ENCODE measurements at places on chromosomes 6 and 20.

DNA sequence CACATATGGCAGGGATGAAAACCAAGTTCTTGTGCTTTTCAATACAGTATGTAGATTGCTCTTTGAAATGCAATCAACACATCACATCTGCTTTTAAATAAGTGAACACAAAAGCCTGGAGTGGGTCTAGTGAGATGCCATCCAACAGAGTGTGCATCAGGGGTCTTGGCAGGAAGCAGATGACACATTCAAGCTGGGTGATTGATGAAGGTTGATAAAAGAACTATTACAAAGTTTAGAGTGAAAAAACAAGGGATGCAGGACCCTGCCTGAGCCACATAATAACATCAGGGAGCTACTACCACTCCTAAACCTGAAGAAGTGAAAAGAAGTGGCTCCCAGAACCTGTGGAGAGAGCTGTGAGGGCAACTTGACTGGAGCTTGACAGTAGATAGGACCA, 16.6 kb upstream of the PLCB1 start:
- DNase-seq = no peak

DNA sequence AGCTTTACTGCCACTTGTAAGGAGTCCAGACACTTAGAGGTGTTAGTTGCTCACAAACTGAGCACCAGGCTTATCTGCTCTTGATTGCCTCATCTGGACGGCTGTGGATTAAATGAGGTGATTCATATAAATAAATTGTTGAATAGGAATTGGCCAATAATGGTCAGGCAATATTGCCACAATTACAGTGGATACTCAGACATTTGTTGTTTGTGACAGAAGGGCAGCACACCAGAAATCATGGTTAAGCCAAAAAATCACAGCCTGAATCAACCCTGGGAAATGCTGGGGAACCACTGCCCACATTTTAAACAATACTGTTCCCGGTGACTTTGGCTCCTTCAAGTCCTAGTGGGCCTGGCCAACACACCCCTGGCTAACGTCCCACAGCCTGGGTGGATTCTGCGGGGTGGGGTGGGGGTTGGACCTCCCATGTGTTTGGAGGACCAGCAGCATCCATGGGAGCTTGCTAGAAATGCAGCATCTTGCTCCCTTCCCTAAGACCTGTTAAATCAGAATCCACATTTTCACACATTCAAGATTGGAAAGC, 29.5 kb upstream of the SPDEF start:
- DNase-seq = no peak

DNA sequence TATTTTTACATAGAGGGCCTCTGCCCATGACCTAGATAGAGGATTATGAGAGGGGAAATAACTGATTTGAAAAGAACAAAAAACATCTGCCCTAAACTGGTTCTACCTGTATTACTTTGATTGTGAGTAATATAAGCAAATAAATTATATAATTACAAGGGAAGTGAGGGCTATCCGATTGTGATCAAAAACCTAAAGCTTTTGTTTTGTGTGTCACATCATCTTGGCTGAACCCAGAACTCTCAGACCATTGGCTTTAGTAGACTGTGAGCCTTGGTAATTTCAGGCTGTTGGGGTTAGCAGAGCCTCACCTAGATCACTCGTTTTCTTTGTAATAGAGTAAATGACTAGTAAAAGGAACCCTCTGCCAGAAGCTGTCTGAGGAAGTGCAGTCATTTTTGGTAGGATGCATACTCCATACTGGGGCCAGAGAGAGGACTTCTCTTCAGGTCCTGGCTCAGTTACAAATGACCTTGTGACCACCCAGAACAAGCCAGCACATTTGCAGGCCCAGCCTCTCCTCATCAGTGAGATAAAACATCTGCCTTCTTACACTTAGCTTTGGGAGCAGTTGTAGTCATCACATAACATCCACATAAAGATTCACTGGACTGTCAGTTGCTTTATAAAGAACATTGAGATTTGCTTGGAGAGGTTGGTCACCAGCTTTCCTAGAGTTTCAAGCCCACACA, 13.5 kb downstream of the STK35 start:
- no peak for DNase-seq

DNA sequence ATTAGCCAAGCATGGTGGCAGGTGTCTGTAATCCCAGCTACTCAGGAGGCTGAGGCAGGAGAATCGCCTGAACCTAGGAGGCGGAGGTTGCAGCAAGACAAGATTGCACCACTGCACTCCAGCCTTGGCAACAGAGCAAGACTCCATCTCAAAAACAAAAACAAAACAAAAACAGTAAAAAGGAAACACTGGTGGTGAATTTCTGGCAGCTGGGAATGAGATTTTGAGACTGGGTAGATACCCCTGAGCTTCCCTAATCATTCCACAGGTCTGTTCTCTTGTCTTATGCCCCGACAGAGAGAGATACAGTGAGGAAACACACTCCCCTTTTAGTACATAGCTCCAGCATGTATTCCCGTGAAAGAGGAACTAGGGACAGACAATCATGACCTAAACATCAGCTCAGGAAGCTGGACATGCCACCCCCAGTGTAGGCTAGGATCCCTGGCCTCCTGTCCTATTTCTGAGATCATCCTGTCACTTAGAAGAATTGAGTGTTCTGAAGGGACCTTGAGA, 9.6 kb downstream of the MAN1A1 start:
- DNase-seq = no peak

DNA sequence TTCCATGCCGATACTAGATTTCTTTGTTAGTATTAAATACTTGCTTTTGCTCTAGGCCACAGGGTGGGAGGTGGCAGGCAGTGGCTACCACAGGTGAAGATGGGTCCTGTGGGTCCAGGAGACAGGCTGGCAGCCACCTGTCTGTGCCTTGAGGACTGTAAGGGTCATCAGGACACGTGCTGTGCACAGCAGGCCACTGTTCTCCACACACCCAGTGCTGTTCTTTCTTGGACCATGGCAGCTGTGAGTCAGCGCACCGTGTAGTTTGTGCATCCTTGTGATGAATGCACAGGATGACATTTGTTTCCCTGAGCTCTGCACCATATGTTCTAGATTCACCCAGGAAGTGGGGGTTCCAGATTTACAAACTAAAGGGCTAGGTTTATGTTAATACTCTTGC, 317.0 kb downstream of the ZFAND3 start:
- DNase-seq = no peak

- no peak for DNase-seq
Measured at GRCh38 chr6:42925248-42925857, 3.9 kb upstream of the CNPY3 start.

- no peak for DNase-seq
Measured at GRCh38 chr6:96032661-96033060, 16.9 kb downstream of the FUT9 start.

GRCh38 chr6:120083186-120083585, 733.6 kb upstream of the MAN1A1 start:
- DNase-seq = no peak

- no peak for DNase-seq
Measured at GRCh38 chr6:3336859-3337515, 78.2 kb downstream of the PSMG4 start.

- DNase-seq = no peak
Measured at GRCh38 chr6:154511791-154512190, 1.3 kb upstream of the CNKSR3 start.

DNA sequence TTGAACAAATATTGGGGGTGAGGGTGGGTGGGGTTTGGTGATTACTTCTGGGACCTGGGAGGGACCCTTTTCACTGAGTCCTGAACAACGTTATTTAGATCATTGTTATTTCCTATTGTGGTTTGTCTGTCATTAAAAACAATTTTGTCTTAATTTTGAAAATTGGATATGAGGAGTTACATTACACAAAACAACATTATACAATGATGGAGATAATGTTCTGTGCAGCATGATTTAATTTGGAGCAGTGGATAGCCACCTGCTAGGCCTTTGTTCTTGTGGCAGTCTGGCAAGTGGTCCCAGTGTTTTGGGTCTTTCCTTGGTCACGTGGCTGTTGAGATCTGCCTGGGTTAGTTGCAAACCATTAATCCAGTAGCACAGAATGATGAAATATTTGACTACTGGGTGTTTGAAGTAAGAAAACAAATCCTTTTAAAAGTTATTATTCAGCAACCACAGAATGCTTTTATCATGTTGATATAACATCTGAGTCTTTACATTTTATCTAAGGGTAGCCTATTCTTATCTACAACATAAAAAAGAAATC, 172.8 kb downstream of the CDKAL1 start:
- DNase-seq = no peak

DNA sequence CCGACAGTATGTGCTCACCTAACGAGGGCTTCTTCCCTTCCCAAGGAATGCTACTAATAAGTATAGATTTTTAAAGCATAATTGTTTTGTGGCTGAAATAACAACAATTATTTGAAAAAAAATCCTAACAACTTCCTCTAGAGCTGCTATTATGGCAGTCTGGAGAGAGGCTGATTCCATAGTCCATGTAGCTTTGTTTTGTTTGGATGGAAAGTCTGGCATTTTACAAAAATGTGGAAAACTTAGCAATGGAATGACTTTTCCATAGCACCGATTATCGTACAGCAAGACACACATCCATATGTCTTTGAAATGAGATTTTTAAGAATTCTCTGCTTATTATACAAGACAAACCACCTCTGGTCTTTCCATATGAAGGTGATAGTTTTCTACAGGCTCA, 252.4 kb upstream of the TAB2 start:
- no peak for DNase-seq

DNA sequence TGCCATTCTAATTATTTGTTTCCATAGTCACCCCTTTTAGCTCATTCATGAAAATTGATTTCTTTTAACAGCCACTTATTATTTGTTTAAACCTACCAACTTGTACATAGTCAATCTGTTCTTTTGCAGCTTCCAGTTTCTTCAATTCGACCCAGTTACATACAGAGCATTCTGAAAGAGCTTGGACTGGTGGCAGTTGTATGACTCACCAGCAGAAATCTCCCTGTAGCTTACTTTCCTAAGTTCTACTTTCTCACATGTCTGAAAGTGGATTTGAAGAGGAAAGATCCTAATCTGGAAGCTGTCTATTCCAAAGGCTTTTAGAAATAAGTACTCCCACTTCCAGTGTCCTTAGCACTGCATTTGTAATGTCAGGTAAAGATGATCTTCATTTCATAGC, 447.9 kb downstream of the HTR1B start:
- no peak for DNase-seq

DNA sequence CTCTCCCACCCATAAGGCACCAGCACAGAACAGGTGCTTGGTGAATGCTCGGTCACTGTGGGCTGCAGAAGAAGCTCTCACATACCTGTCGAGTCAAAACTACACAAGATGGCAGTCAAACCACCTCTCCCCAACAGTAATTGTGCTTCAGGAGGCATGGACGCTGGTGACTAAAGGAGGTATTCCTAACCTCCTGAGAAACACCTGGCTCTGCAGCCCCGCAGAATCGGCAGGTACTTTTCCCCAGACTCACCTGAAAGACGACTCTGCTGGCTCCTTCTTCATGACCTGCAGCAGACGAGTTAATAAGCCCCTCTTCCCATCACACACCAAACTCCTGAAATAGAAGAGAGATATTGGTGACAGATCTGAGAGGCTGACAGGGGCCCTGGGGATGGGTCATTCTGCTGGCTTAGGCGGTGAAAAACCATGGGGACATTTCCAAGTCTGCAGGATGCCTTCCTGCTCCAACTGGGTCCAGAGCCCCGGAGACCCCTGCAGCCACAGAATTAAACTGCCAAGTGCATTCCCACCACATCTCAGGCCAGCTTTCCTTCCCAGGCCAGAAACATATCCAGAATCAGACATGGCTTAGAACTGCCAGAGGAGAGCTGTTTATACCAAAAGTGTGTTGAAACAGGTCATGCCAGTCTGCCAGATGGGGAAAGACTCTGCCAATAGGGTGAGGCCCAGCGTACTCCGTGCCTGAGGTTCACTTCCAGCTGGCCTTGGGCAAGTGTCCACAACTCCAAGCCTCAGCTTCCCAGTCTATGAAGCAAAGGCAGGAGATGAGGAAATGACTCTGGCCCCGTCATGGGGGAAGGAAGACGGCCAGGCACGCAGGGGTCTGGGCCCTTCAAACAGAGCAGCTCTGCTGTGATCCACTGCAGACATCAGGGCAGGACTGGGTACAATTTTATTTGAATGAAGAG, 53.0 kb downstream of the MYH7B start:
- DNase-seq = no peak

DNA sequence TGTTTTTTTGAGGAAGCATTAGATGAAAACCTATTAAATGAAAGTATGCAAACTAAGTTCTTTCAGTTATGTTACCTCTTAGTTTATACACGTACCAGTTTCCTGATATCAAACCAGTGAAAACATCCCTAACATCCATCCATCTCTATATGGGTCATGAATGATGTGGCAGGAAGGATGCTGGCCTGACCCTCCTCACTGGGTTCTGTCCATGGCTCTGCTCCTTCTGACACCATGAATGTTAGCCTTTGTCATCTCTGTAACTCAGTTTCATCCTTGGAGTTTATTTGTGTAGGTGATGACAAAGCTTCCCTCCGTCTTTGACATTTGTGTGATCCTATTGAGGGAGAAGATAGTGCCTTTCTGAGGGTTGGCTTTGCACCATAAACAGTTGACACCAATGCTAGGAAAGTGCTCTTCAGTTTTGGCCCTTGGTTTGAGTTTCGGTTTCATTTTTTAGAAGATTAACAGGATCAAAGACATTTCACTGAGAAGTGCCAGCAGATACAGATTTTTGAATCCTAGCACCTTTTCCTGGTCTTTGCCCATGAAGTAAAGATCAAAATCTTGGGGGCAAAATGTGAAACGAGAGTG, 72.0 kb upstream of the SCGN start:
- no peak for DNase-seq

DNA sequence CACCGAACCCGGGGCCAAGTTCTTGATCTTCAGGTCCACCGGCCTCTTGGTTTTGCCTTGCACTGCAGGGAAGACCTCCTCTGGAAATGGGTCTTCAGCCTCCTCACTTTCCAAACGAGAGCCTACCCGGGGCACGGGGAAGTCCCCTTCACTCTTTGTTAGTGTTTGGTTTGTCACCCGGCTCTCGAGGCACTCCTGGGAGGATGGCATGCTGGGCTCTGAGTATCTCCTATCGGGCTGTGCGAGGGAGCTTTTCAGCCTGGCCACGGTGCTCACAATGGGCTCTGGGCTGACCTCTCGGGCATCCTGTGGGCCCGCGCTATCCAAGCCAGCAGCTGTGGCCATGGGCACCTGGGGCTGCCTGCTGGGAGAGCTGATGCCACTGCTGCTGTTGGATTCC, 8.1 kb downstream of the TAGAP start:
- DNase-seq = no peak

DNA sequence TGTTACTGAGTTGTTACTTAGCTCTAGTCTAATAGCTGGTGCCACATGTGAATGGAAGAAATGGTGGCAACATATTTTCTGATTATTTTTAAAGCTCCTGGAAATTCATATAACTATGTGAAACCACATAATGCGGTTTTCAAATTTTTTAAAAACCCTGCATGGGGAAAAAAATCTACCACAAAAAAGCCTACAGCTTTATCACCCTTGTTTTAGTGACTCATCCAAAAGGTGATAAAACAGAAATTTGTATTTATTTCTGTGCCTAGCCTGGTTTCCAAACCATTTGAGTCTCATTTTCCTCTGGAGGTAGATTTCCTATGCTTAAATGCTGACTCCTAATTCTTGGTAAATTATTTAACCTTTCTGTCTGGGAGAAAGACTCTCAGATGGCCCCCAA, 5.4 kb upstream of the FBXO30 start:
- DNase-seq = no peak

- no peak for DNase-seq
Measured at GRCh38 chr20:23031346-23031745, 3.8 kb upstream of the SSTR4 start.

GRCh38 chr6:125415913-125416312, 114.1 kb upstream of the HDDC2 start:
- DNase-seq = no peak

GRCh38 chr20:53698371-53698978, 104.8 kb upstream of the ZNF217 start:
- DNase-seq = no peak

Data from activated T-cell treated with anti-CD3 and anti-CD28 coated beads for 48 hours (primary cell).